ENCODE measurements at places on chromosomes 2 and 18.

GRCh38 chr2:195515551-195515950 lies 141.5 kb upstream of the SLC39A10 start:
- DNase-seq = no peak

GRCh38 chr2:23589220-23589647 lies 204.3 kb downstream of the KLHL29 start:
- no peak for DNase-seq

- DNase-seq = no peak
Measured at GRCh38 chr18:47417807-47418206, 166.3 kb upstream of the SKOR2 start.

DNA sequence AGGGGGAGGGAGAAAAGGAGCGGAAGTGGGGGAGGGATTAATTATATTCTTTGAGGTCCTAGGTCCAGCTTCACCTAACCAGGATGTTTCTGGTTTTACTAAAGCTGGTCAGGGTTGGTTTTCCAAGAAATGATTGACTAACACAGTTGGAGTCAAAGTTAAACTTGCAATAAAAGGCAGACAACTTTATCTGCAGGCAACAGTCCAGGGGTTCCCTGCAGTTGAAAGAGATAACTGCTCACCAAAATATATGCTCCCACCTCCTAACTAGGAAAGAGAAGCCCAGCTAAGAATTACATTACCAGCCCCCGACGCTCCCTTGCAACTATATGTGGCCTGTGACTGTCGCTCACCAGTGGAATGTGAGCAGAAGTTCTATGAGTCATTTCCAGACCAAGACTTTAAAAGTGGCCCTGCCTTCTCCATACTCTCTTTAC lies 140.0 kb upstream of the PKDCC start:
- no peak for DNase-seq

- DNase-seq = no peak
Measured at GRCh38 chr2:210965472-210965871, 409.1 kb downstream of the CPS1 start.

DNA sequence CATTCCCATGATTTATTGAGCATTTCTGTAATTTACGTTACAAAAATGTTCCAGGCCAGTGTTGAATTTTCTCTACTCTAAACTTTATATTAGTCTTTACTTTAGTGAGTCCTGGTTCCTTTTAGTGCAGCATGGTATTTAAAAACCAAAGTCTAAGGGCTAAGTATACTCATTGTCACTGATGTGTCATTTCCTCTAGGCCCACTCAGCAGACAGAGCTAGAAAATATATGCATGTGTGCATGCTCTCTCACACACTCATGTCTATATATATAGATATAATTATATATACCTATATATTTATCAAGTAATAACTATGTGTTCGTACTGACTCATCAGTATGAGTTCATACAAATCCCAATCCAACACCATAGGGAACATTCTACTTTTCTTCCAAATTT lies 132.5 kb upstream of the SLC8A1 start:
- no peak for DNase-seq

DNA sequence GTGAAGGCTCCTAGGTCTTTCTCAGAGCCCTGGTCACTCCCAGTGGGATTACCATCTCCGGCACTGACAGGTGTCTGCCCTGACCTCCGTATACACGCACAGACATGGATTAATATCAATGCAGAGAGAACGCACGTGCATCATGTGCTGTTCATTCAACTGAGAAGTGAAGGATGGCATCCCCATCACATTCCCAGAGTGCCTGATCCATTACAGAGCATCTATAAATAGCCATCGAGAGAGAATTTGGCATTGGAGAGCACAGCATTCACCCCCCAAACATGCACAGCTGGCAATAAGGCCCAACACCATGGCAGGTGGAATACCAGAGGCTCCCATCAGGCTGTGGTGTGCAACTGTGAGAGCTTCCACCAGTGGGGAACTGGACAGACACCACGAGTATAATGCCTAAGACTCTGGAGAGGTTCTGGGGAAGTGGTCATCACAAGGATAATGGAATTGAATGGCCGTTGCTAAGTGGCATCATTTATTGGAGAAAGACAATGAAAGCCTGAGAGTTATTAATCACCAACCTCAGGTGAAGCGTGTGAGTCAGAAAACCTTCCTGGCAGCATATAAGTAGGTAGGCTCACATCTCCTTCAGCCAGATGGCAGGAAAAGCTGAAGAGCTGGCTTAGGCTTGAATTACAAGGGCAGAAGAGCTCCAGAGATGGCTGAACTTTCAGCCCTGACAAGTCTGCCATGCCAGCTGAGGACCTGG lies 244.5 kb upstream of the ID2 start:
- no peak for DNase-seq

Data from activated CD4-positive, alpha-beta T cell treated with anti-CD3 and anti-CD28 coated beads, Interleukin-2, amount 50 U/mL, for 4 hours (primary cell).